ENCODE measurements at places on chromosomes 16 and 17.

DNA sequence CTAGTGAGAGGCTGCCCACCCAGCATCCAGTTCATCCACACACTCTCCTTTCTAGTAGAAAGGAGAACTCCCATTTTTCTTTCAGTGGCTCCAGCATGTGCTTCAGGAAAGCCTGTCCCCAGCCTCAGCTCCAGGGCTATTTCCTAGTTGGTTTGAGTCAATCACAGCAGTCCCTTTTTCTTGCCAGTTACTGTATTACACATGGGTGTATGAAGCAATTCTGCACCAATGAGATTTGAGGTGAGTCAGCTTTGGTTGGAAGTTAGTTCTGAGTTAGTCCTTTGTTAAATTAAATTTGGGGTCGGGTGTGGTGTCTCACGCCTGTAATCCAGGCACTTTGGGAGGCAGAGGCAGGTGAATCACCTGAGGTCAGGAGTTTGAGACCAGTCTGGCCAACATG lies 24.8 kb downstream of the RAD51D start:
- peak; percentile 82 for DNase-seq

DNA sequence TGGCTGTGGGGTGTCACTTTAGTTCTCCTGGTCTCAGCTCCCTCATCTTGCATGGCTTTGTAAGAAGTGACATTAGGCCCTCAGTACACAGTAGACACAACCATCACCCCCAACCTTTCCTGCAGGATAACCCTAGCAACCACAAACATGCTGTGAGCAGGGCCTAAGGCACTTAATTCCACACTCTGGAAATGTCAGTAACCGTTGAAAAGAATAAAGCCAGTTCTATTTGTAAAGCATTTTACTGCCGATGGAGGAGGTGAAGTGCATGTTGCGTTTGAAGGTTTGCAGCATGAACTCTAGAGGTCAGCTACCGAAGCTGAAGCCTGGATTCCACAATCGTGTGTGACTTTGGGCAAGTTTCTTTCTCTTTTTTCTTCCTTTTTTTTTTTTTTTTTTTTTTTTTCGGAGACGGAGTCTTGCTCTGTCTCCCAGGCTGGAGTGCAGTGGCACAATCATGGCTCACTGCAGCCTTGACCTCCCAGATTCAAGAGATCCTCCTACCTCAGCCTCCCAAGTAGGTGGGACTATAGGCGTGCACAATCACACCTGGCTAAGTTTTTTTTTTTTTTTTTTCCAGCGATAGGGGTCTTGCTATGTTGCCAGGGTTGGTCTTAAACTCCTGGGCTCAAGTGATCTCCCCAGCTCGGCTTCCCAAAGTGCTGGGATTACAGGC lies 26.1 kb upstream of the TOB1 start:
- DNase-seq, result no peak

GRCh38 chr17:80619535-80620235 lies 75.0 kb downstream of the RPTOR start:
- no peak for DNase-seq

GRCh38 chr16:21301168-21301894 lies 23.2 kb upstream of the CRYM start:
- peak; percentile 85 for DNase-seq

GRCh38 chr16:57623251-57624043 lies 5.0 kb upstream of the ADGRG1 start:
- DNase-seq, result no peak

- DNase-seq, result peak; percentile 84
Measured at GRCh38 chr16:86653285-86654006, 75.1 kb downstream of the FOXL1 start.

- peak; percentile 47 for DNase-seq
Measured at GRCh38 chr17:48051706-48052486, 3.7 kb downstream of the NFE2L1 start.

GRCh38 chr17:68694791-68695485 lies 93.8 kb upstream of the FAM20A start:
- peak; percentile 56 for DNase-seq

DNA sequence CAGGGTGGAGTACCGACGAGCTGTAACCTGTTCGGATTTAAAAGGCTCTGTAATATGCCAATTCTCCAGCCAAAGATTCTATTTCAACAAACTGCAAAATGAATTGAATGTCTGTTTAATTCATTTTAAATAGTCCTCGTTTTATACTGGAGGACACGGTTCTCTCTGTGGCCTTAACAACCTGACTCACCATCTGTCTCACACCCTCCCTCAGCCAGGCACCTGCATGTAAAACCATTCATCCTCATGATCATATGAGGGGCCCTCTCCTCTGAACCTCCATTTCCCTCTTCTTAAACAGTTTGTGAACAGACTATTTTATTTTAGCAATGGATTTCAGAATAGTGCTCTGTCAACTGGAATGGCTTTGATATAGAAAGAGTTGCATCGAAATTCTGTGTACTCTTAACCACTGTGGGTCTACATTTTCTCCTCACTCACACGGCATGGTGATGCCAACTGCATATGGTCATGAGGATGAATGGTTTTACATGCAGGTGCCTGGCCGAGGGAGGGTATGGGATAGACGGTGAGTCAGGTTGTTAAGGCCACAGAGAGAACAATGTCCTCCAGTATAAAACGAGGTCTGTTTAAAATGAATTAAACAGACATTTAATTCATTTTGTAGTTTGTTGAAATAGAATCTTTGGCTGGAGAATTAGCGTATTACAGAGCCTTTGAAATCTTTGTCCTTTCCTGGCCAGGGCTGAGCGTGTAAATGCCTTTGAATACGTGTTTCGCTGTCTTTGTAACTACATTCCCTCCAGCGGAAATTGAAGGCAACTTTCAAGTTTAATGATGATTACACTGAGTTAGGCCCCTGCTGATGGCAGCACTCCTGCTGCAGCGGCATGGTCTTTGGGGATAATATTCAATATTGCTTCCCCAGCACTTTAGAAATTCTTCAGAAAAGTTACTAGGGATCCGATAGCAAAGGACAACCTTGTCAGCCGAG lies 329.6 kb downstream of the SNX29 start:
- no peak for DNase-seq

- DNase-seq, result no peak
Measured at GRCh38 chr17:51434434-51435170, 174.3 kb downstream of the UTP18 start.

DNA sequence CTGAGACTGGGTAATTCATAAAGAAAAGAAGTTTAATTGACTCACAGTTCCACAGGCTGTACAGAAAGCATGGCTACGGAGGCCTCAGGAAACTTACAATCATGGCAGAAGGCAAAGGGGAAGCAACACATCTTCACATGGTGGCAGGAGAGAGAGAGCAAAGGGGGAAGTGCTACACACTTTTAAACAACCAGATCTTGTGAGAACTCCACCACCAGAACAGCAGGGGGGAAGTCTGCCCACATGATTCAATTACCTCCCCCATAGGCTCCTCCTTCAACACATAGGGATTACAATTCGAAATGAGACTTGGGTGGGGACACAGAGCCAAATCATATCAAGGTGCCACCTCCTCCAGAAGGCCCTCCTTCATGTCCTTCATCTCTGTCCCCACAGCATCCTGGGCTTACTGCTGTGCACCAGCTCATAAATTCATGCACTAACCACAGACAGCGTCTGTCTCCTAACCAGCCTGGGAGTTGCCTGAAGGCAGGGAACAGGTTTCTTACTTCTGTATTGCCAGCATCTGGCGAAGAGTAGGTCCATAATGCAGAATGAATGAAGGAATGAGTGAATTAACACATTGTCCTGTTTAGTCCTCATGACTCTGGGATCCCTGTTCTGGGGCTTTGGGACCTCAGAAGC lies 74.4 kb downstream of the WSB1 start:
- no peak for DNase-seq

- DNase-seq, result no peak
Measured at GRCh38 chr17:77540975-77541374, 400.2 kb downstream of the SEC14L1 start.

DNA sequence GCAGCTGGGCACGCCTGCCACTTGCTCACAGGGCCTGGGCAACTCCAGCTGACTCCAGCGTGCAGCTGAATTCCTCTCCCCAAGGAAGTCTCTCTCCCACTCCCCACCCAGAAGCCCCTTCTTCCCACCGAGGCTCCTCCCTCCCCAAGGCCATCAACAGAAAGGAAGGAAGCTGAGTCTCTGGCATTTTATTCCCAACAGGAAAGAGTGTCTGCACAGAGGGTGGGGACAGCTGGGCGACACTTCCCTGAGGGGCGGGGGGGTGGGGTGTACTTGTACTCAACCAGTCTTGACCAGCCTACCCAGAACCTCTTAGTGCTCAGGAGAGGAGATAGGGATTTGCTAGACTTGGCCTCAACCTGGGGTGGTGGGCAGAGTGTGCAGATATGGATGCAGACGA lies at the start of gene EXOC3L1:
Gene EXOC3L1 (minus strand): TSS at position 96 of the 400 bp plus-strand sequence. CDS start 460 bp downstream, outside the sequence.
- no peak for DNase-seq

DNA sequence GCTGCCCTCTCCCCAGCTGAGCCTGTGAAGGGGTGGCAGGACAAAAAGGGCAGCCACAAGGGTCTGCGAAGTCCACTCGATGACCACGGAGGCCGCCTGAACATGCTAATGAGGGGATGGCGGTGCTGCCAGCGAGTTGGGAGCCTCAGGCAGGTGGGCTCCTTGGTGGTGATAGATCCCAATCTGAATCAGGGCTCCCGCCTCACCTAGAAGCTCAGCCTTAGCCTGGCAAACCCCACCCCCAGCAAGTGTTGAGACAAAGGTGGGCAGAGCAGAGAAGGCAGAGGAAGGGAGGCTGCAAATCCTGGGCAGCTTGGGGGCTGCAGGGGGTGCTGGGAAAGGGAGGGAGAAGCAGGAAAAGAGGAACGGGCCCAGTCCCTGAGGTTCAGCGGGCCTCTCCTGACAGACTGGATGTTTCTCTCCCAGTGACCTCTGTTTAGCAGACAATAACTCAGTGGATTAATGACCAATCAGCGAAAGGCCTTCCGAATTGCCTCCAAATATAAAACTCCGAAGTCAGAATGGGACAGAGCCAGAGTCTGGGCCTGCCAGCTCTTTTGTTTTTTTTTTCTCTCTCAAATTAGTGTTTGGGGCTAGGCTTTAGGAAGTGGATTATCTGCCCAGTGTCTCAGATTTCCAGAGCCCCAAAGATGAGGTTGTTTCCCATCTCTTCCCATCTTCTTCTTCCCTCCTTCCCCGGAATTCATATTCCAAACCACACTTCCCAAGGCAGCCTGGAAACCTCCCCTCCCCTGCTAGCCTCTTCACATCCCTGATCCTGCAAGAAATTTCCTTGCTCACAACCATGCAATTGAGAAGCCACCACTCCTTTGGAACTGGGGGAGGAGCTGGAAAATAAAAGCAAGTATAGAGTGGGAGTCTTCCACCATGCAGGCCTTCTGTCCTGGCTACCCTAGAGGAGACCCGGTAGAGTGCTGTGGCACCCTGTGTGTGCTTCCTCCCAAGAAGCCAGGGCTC lies 15.2 kb upstream of the HOXB2 start:
- no peak for DNase-seq

GRCh38 chr17:67478401-67479041 lies 101.4 kb downstream of the PITPNC1 start:
- DNase-seq, result no peak

DNA sequence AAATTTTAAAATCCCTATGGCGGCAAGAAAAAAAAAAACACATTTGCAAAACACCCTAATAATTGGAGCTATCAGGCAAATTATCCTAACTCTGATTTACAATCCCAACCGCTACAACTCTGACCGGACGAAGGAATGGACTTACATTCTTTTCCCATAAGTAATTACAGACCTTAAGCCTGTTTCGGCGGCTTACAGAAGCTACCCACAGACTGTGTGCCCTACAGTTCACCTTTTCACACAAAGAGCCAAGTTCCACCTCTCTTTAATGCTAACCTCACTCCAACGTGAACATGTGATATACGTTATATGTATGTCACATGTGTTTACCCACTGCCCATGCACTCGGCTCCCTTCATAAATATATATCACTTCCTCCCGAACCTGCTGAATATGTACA lies 8.7 kb upstream of the MEAK7 start:
- DNase-seq, result no peak

- no peak for DNase-seq
Measured at GRCh38 chr17:61084260-61084659, 315.4 kb upstream of the TBX2 start.

GRCh38 chr16:3492356-3492755 lies 2.9 kb downstream of the C16orf90 start:
- peak; percentile 7 for DNase-seq

- no peak for DNase-seq
Measured at GRCh38 chr17:7849130-7849750, 5.6 kb upstream of the TMEM88 start.
